ENCODE measurements at places on chromosomes 7 and 10.

DNA sequence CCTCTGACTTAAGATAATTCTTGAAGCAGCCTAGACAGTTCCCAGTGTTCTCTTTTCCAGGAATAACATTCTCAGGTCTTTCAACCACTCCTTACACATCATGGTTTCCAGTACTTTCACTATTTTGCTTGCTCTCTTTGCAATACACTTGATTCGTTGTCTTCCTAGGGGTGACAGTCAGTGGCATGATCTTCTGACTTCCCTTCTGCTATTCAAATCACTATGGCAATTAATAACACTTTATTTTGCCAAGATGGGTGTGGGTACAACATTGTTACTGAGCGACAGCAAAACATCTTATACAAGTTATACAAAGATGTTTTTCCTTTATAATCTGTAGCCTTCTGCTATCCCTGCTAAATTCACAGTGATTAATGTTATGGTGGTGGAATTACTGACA, 15.3 kb downstream of the ARL3 start:
- no peak for DNase-seq

GRCh38 chr10:93073539-93074146, at the start of gene CYP26A1:
CYP26A1 (plus strand) TSS chr10:93073893; CDS start chr10:93073935, 42 bp downstream.
- no peak for DNase-seq

- DNase-seq, result no peak
Observed at GRCh38 chr7:119561751-119562150, 711.2 kb upstream of the KCND2 start.

- DNase-seq, result no peak
Observed at GRCh38 chr7:50282813-50283605, 21.5 kb upstream of the IKZF1 start.

GRCh38 chr10:133465950-133466474, 12.3 kb downstream of the SCART1 start:
- DNase-seq, result peak; percentile 10

DNA sequence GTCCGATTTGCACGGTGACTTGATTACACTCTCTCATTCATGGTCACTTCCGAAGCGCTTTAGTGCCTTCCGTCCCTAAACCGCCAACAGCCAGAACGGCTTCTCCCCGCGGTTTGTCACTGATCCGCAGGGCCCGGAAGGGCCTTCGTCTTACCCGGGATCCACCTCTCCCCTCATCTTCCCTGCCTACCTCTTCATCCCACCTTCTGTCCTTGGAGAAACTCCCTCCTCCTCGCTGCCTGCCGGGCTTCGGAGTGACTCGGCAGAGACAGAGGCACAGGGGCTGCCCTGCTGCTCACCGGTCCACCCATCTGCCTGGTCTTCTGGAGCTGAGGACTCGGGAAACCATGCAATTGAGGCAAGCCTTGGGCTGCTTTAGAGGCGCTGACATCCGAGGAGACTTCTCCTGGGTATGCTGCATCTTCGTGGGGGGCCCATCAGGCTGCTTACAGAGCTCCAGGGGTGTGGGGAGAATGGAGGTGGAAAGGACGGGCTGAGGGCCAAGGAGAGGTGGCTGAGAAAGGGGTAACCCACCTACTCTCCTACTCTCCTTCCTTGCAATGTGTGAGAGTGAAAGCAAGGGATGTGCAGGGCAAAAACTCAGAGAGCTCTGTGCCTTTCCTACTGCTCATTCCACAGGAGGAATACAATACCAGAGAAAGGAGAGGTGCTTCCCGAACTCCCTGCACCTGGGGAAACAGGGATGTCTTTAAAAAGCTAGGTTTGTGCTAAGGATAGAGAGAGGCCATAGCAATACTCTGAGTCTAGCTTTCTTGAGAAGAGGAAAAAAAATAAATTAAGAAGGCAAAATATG, 1.0 kb upstream of the HOXA11 start:
- no peak for DNase-seq

- DNase-seq, result peak; percentile 82
Observed at GRCh38 chr10:6141296-6142151, 52.7 kb downstream of the RBM17 start.

GRCh38 chr10:100600218-100600617, 64.5 kb downstream of the HIF1AN start:
- DNase-seq, result no peak

GRCh38 chr7:117673839-117674238, 194.0 kb downstream of the CFTR start:
- DNase-seq, result peak; percentile 20

DNA sequence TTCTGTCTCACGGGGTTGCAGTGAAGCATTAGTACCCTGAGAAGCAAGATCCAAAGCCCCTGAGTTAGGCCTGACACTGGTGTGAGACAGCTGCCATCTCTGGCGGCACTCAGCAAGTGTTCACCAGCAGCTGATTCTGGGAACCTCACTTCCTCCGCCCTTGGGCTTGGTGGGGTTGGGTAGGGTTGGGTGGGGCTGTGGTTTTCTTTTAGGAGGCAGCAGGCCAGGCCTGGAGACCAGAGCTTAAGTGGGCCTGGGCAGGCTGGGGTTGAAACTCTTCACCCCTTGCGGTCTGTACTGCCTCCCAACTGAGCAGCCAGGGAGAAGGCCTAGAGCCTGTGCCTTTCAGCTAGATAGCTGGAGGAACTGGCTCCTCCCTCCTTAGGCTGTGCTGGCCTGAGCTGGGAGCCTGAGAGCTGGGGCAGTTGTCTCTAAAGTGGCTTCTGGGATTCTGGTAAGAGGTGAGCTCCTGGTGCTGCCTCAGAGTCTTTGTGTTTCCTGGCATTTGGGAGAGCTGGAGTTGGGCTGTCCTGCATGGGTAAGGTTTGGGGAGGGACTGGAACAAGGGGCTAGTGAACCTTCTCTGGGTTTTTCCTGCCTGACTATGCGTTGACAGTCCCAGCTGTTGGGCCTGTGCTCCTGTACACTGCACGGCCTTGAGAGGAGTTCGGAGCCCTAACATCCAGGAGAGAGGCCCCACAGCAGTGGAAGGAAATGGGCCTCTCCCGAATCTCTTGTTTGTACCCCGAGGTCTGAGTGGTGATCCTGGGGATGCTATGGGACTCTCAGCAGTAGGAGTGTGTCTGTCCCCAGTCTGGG, 5.1 kb downstream of the TSPAN14 start:
- peak; percentile 91 for DNase-seq

GRCh38 chr7:65722361-65722792, 150.5 kb upstream of the VKORC1L1 start:
- peak; percentile 34 for DNase-seq

DNA sequence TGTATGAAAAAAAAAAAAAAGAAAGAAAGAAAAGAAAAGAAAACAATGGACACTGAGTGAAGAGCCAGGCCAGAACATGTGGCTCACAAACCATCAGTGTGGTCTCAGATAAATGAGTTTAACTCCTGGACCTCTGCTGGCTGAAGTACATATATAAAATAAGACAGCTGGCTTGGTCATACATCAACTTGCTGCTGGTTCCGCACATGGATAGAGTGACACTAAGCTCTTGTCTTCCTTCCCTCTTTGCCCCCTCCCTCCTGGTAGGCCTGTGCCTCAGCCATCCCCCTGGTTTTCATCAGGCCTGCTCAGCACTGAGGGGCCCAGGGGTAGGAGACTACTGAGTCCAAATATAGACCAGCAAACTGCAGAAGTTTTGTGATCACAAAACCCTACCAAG, 58.1 kb upstream of the DGKI start:
- DNase-seq, result no peak

DNA sequence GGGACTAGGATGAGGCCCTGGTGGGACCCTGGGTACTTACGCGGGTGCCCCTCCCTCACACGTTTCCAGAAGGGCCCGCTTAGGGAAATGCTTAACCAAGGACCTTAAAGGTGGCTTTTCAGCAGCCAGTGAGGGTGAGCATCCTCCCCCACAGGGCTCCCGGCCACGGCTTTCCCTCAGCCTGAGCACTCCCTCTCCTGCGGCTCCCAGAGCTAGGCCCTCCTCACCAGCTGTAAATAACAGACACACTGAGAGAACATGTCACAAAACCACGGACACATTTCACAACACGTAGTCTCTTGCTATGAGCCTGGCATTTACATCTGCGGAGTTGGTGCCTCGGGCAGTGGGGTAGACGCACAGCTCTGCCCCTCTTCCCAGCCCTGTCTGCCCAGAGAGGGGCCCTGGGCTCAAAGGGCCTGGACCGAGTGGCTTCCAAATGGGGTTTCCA, 25.2 kb downstream of the GRID1 start:
- peak; percentile 66 for DNase-seq

DNA sequence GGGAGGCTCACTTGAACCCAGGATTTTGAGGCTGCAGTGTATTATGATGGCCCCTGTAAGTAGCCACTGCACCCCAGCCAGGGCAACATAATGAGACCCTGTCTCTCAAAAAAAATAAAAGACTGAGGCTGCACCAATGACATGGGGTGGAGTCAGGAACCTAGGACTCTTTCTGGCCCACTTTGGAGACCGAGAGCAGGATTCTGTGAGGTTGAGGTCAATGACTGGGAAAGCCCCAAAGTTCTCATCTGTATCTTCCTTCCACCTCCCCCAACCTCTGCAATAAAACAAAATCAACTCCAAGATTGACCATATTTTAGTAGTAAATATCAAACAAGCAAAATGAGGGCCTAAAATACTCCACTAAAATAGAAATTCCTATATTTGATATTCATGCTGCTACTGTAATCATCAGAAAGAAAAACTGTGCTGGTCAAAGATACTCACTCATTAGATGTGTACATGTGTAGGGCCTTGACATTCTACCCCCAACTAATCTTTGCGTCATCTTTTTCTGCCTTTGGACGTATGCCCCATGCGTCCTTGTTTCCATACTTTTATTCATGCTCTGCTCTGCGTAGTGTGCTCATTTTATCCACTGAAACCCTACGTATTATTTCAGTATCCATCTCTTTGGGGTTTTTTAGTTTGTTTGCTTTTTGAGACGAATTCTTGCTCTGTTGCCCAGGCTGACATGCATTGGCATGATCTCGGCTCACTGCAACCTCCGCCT, 23.8 kb downstream of the WBP1L start:
- DNase-seq, result no peak

DNA sequence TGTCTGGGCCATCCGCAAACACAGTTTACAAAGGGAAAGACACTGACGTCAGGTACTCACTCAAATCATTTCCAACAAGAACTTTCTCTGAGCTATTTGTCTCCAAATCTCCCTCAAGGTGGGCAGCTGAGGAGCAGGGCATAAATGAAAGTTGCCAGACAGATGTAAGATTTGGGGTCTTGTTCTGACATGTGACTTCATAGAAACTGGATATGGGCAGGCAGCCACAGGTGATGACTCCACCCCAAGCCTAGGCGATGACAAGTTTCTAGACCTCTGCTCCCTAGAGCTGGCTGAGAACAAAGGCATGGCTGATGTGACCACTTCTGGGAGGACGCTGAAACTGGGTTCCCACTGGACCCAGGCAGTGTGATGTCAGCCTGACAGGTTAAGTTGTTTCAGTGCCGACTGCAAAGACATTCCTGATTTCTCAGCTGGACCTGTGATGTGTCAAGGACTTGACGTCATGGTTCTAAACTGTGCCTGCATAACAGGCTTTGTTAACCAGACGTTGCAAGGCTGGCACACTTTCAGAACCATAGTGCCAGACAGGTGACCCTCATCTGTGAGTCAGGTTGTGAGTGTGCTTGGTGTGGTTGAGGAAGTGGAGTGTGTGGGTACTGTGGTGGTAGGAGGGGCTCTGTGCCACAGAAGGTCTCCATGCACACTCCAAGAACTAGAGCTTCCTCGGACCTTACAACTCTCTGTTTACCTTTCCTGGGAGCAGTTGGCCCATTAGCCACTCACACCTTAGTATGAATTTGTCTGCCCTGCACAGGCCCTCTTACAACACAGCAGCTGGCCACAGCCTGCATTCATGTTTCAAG, 39.9 kb upstream of the EBF3 start:
- no peak for DNase-seq

DNA sequence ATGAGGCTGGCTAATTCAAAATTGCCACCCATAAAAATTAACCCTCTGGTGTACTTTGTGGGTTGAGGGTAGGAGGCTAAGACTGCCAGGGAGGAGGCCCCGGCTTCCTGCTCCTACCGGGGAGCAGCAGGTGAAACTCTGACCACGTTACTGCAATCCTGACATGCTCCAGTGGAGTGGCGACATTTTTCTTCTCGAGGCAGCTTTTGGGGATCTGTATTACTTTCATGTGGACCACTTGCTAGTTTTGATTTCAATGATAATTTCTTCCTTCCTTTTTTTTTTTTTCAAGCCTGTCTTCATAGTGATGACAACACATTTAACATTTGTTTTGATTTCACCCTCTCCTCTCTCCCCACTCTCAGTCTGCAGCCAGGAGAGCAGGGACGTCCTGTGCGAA, 14.6 kb downstream of the GATA3 start:
- no peak for DNase-seq

DNA sequence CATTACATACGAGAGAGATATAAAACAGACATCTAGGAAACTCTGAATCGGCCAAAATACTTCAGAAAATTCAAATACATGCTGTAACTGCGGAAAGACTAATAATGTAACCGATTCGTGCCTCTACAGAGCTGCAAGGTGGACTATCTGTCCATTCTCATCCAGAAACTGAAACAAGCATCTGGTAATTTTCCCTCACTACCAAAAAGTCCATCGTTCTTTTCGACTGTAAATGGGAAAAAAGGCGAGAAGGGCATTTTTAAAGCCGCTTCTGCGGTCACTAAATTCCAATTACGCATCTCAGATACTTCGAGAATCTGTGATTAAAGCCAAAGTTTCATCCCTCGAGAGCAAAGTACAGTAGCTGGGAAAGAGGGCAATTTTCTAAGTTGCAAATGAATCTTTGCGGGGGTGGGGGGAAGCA, 1.3 kb downstream of the OGA start:
- no peak for DNase-seq

Data from AG20443 (cell line).